ENCODE measurements at places on chromosomes 6 and 20. TPM values are rescaled to one million over a fixed set of nuclear protein-coding genes. Genes with fewer than 3 reads are reported as not detected.

Gene HUS1B
- 0.38 TPM for total RNA-seq

Gene SEMG1
- not detected for total RNA-seq

Gene CCM2L
- 0.45 TPM for total RNA-seq

Gene FNDC11
- total RNA-seq: 0.21 TPM

Gene EPPIN
- total RNA-seq: not detected

Gene SLC18B1
- total RNA-seq: 5.9 TPM
